Activated CD4-positive, alpha-beta T cell treated with anti-CD3 and anti-CD28 coated beads, Interleukin-2, amount 50 U/mL, for 16 hours (primary cell): ENCODE measurements at places on chromosomes 4 and X.

DNA sequence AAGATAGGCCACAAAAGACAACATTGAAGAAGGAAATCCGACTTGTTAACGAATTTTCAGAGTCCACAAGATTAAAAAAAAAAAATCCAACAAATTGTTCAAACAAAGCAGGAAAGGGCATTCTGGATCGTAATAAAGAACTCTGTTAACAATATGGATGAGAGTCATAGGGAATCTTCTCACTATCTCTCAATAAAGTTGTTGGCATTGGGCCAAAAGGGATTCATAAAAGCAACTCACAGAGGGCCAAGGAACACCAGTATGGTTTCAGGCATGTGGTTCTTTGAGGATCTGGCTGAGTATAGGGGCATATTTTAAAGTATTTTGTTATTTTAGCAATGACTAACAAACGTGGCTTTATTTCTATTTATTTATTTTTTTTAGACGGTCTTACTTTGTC is 49.5 kb downstream of the SHISA3 start:
- no peak for DNase-seq

- no peak for DNase-seq
Observed at GRCh38 chr4:73523126-73523525, 41.6 kb downstream of the AFM start.

- no peak for DNase-seq
Observed at GRCh38 chrX:40154250-40154852, 56.6 kb upstream of the BCOR start.

- DNase-seq: no peak
Observed at GRCh38 chr4:153945704-153946103, 156.8 kb upstream of the SFRP2 start.

DNA sequence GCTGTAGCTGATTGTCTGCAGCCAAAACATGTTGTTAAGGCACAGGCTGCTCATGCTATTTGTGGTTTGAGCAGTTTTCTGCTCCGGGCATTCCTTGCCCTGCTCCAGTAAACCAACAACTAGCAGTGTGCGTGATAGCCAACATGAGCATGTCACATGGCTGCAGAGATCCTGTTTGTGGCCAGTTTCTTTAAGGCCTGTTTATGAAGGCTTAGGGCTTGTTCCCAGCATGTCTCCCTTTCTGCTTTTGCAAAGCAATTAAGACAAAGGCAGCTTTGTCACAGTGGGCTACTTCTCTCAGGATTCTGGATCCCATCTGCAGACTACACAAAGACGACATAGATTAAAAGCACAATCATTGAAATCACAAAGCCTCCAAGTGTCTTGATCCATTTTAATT is 160.5 kb downstream of the ZNF518B start:
- no peak for DNase-seq

DNA sequence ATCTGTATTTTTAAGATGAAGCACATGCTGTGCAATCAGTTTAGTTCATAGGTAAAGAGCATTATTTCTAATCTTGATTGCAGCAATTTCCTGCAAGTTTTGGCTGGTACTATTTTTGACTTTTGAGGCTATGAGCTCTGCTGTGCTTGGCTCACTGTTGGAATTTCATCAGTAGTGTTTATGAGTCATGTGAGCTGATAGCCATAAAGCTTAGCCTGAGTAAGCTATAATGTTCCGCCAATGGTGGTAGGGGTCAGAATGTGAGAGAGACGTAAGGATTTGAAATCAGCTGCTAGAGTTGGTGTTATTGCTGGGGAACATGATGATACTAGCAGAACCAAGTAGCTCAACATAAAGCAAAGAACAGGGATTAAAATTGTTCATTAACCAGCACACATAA is 590.9 kb upstream of the GNPDA2 start:
- DNase-seq: no peak

GRCh38 chr4:88522702-88523324 is 763 bp downstream of the PYURF start:
- peak; percentile 21 for DNase-seq

- no peak for DNase-seq
Observed at GRCh38 chr4:109921384-109921808, 8.7 kb downstream of the EGF start.

DNA sequence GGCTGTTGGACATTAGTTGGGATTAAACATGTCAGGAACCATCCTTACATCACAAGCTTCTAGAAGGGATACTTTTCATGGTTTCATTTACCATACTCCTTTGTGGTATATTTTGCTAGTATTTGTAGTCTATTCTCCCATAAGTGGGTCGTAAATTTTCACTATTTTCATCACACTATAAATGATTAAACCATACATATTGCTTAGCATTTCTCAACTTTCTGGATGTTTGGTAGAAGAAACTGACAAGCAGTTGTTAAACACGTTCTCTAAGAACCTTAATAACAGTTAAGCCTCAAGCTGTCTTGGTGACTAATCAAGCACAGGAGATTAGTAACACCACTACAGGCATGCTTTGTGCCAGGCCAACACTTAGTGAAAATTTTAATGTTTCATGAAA is 375.5 kb downstream of the NAF1 start:
- DNase-seq: no peak

DNA sequence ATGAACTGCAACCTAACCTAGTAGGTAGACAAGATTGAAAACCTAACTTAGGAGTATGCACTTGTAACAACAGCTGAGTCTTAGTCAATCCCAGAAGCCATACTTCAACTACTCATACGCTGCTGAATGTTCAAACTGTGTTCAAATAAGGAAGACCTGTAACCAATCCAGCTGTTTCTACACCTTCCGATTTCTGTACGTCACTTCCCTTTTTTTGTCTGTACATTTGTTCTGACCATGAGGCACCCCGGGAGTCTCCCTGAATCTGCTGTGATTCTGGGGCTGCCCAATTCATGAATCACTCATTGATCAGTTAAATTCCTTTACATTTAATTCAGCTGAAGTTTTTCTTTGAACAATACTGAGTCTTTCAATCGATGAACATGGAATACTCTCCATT is 89.5 kb downstream of the BMP3 start:
- DNase-seq: no peak

DNA sequence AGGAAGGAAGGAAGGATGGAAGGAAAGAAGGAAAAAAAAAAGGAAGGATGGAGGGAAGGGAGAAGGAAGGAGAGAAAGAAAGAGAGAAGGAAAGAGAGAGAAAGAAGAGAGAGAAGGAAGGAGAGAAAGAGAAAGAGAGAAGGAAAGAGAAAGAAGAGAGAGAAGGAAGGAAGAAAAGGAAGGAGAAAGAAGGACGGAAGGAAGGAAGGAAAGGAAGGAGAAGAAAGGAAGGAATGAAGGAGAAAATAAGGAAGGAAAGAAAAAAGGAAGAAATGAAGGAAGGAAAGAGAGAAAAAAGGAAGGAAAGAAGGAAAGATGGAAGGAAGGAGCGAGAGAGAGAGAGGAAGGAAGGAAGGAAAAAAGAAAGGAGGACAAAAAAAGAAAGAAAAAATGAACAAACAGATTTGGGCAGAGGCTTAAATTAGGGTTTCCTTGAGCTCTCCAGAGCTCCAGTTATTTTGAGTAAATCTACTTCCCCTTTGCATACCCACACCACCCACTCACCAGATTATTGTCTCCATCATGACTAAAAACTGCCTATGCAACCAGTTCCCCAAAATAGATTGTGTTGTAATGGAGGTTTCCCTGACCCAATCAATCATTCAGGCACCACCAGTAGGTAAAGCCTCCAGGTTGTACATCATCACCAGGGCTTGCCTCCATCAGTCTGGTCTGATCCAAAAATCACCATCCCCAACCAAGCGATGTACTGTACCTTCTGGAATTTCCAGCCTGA is 1722.9 kb upstream of the PCDH10 start:
- DNase-seq: no peak

DNA sequence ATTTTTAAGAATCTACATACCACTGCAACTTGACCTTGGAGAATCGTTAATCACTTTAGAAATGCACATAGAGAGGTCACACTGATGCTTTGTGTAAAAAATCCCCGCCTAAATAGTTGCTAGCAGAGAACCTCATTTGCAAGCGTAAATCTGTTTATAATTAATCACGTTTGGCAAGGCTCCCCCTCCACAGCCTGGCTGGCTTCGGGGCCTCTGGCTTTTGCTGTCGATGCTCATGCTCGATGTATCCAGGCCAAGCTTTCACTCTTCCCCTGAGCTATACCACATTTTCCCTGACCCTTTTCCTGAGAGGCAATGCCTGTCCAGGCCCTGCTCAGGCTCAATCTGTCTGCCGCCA is 23.4 kb downstream of the CYTL1 start:
- no peak for DNase-seq

DNA sequence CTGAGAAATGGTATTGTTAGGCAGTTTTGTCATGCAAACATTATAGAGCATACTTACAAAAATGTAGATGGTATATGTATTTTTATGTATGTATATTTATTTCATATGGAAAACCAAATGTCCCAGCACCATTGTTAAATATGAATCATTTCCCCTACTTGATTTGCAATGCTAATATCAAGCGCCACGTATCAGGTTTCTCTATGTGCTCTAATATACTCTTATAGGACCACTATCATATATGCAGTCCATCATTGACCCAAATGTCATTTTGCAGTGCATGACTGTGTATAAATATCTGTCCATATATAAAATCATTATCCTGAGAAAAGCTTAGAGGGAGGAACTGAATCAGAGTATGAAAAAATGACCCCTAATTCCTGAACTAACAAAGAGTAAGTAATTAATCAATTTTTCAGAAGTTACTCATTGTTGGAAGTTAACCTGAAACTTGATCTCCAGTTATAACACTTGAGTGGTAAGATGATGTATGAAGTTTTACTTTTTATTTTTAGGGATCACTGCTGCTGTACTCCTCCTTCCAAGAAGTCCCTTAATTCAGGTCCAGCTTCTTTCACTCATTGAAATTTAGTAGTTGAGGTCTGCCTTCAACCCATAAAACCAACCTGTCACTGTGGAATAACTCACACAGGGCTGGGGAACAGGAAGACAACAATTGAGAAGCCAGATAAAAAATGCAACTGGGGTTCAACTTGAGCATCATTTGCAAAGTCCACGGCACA is 134.8 kb upstream of the LDB2 start:
- no peak for DNase-seq

DNA sequence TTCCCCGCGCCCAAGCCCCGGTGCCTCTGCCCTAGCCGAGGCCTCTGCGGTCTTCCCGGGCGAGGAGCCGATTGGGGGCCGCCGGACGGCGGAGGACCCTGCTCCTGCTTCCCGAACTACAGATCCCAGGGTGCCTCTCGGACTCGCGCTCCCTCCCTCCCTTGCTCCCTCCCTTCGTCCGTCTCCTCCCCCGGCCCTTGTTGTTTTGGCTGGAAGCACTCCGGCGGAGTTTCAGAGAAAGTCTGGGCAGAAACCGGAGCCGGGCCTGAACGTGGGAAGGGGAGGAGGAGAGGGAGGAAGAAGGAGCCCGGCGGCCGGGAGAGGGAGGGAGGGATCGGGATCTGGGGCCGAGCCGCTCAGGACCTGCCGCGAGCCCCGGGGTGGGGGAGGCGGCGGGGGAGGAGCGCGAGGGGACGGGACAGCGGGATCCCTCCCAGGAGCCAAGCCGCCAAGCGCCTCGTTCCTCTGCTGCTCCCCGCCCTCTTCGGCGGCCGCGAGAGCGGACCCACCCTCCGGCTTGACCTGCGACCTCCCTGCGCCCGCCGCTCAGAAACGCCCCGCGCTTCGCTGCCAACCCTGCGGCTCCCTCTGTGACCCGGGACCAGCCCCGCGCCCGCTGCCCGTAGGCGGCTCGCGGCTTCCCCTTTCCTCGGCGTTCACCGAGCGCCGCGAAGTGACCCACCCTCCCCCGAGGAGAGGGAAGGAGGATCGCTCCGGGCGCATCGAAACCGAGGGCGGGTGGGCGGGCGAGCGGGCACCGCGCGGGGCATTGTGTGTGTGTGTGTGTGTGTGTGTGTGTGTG is 496 bp upstream of the GAB1 start:
- DNase-seq: peak; percentile 39

- DNase-seq: no peak
Observed at GRCh38 chr4:17618926-17619325, 4.5 kb downstream of the MED28 start.

GRCh38 chr4:15884666-15885065 is 53.9 kb downstream of the FGFBP1 start:
- no peak for DNase-seq

- DNase-seq: no peak
Observed at GRCh38 chr4:133152330-133152821, 3.3 kb downstream of the PCDH10 start.

- DNase-seq: no peak
Observed at GRCh38 chr4:93183576-93183975, 645.0 kb upstream of the ATOH1 start.

DNA sequence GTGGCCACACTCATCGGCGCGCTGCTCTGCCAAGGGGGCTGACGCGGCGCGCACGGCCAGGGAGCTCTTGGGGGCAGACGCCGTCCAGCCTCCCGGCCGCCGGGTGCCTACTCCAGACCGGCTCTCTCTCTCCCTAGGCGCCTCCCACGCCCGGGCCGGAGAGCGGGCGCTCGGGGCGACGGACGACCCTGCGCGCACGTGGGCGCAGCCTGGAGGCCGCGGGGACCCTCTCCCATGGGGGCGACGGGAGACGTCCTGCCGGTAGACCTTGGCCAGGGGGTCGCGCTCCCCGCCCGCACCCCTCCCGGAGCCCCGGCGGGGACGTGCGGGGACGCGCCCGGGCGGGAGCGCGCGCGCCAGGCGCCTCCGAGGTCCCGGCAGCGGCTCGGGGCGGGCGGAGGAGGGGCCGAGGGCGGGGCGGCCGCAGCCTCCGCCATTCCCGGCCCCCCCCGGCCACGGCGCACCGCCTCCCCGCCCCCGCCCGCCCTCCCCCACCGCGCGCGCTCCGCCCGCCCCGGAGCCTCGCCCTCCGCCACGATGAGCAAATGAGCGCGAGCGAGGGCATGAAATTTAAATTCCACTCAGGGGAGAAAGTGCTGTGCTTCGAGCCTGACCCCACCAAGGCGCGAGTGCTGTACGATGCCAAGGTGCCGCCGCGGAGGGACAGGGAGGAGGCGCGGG is at the start of gene MSL3:
Gene MSL3 (plus strand): TSS at position 519 of the 681 bp plus-strand sequence. CDS start 27 bp downstream, at position 546.
- DNase-seq: no peak

GRCh38 chrX:45422216-45422925 is 221.7 kb upstream of the DIPK2B start:
- no peak for DNase-seq

- DNase-seq: no peak
Observed at GRCh38 chr4:183789657-183790056, 115.5 kb upstream of the STOX2 start.

- DNase-seq: no peak
Observed at GRCh38 chr4:169210504-169211118, 60.1 kb downstream of the SH3RF1 start.

DNA sequence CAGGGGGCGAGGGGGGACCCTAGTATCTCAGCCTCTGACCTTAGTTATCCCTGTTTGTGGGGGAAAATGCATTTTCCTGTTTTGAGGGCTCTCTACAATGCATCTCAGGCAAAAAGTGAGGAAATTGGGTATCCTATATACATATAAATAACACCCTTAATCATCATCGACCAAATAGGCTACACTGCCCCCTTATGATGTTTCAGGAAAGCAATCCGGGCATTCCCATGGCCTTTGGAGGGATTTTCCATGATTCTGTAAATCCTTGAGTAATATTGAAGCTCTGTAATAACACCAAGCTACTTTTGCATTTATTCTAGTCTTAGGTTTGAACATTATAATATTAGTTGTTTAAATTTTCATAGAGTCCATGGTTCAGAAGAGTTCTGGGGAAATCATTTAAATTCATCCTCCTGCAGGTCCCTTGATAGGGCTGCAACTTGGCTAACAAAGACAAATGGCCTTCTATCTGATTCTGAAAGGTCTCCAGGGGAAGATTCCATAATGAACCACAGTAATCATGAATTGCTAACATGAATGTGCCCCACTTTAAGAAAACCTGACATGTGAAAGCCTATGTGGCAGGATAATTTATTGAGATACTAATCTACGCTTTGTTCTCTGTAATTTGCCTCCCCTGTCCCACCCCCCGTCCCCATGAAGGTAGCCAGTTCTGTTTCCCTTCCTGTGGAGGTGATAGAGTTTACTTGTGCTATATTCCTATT is 91.5 kb upstream of the SCOC start:
- DNase-seq: no peak
